Aorta (tissue), 5 donors: ENCODE measurements at places on chromosomes 7 and 10. TPM values are rescaled to one million over a fixed set of nuclear protein-coding genes. Genes with fewer than 3 reads are reported as not detected.

Gene OSBPL3
- 8.3 TPM for total RNA-seq

Gene GJD4
- not detected for total RNA-seq

Gene ARMC3
- not detected for total RNA-seq

DNA sequence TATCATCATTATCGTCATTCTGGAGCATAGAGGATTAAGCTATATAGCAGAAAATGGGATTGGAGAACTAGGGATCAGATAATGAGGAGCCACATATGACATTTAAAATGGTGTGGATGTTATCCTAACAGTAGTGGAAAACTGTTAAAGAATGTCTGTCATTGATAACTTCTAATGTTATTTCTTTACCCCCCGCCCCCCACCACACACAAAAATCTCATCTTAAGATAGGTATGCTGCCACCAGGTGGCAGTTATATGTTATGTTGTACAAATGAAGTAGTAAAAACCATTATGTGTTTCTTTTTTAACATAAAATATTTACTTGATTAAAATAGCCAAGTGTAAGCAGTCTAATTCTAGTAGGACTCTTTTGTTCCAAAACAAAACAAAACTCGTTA, 13.0 kb downstream of the AKAP9 start:
- no peaks in the 10 kb centered on the region for H3K27me3 ChIP-seq
- H3K27ac ChIP-seq = no peak overlapping the region
- no peak for DNase-seq

- H3K27me3 ChIP-seq = no peaks in the 10 kb centered on the region
- H3K4me1 ChIP-seq = no peaks in the 10 kb centered on the region
- H3K27ac ChIP-seq = no peak overlapping the region
- H3K4me3 ChIP-seq = no peak overlapping the region
- no peaks in the 10 kb centered on the region for H3K36me3 ChIP-seq
- DNase-seq = no peak
Observed at GRCh38 chr7:125563557-125563956, 633.9 kb upstream of the POT1 start.

DNA sequence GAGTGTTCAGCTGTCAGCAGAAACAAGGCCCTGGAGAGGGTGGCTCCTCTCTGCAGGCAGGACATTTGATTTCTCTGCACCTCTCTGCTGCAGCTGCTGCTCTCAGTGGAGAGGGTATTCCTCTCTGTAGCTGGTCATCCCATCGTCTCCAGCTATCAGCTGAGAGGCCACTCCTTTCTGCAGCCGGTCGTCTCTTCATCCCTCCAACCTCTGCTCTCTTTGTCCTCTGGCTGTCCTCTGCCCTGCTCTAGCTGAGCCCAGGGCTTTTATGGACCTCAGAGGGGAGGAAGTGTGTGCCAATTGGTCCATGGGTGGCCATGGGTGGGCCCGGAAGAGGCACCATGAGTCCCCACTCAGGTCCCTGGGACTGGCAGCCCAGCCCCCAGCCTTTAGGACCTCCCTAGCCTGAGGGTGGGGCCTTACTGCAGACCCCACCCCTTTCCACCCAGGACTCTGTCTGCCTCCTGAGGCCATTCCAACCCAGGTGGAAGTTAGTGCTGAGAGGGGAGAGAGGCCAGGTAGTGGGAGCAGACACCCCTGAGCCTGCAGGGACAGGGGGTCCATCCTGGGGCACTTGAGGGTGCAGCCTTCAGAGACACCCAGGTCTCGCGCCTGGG, 26.2 kb upstream of the CDCA7L start:
- no peak overlapping the region for H3K27ac ChIP-seq
- H3K4me1 ChIP-seq = no peaks in the 10 kb centered on the region
- no peaks in the 10 kb centered on the region for H3K27me3 ChIP-seq
- no peaks in the 10 kb centered on the region for H3K36me3 ChIP-seq
- H3K4me3 ChIP-seq = no peak overlapping the region
- no peak for DNase-seq

DNA sequence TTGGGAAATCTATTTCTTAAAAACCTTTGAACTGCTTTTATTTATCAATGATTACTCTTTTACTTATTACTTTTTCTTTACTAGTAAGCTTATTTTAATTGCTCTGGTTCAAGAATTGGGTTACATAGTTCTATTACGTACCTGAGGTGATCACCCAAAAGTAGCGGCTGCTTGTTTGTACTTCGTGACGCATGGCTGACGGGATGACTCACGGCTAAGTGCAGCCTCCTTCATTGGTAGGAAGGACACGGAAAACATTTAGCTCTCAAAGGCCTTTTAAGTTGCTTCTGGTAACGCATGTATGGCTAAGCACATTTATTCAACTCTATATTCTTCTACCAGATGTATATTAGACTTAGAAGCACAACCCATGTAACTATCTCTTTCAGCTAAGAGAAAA, 285.8 kb upstream of the SP4 start:
- H3K4me1 ChIP-seq = no peaks in the 10 kb centered on the region
- no peaks in the 10 kb centered on the region for H3K36me3 ChIP-seq
- no peak overlapping the region for H3K4me3 ChIP-seq
- no peaks in the 10 kb centered on the region for H3K27me3 ChIP-seq
- no peak for DNase-seq

DNA sequence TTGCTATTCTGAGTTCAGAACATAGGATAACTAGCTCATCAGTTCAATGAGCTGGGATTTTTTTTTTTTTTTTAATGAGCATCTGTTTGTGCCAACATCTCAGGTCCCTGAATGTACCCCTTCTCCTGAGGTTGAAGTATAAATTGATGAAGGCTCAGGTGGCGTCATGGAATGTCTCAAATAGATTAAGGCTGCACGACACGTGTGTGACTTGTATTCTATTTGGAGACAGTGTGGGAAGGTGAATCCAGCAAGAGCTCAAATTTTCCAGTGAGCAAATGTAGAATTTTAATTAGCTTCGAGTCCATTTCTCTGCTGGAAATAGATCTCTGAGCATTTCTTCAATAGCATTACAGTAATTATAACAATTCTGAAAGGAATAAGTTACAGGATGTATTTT, 37.2 kb upstream of the JCAD start:
- no peak overlapping the region for H3K4me3 ChIP-seq
- H3K4me1 ChIP-seq = no peaks in the 10 kb centered on the region
- no peak for DNase-seq
- H3K27me3 ChIP-seq = no peaks in the 10 kb centered on the region
- H3K27ac ChIP-seq = no peak overlapping the region
- no peaks in the 10 kb centered on the region for H3K36me3 ChIP-seq

DNA sequence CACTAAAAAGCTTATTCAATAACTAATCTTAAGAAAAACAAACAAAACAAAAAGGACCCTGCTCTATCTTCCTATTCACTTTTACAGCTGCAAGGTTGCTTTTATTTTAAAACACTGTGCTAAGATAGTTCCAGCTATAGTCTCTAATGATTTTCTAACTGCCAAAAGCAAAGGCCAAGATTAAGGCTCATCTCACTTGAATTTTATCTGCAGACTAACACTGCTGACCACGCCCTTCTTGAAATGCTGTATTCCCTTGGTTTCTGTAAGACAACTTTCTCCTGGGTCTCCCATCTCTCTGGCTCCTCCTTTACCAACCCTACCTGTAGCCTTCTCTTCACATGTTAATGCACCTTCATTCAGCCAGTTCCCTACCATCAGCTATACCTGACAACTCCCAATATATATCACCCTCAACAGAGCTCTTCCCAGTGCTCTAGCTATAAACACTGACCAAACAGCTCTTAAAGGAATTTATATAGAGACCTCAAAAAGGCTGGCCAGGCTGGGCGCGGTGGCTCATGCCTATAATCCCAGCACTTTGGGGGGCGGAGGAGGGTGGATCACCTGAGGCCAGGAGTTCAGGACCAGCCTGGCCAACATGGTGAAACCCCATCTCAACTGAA, 11.7 kb downstream of the SRPK2 start:
- no peak for DNase-seq
- no peaks in the 10 kb centered on the region for H3K4me1 ChIP-seq
- H3K4me3 ChIP-seq = no peak overlapping the region

DNA sequence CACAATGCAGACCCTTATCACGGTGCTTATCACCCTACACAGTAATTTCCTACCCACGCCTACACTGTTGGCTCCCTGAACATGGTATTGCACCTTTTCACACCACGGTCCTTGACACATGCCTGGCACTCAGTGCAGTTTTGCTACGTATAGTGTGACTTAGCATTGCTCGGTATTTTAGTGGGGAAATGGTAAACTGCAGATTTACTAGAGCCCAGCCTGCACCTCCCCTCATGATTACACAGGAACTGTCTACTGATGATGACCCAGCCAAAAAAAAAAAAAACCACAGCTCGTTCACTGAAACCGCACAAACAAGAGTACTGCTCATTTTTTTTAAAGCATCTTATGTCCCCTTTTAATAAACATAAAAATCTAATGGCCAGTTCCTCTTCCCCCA, 124.2 kb upstream of the ZNF746 start:
- no peaks in the 10 kb centered on the region for H3K27me3 ChIP-seq
